ENCODE measurements at places on chromosomes 11 and 22. TPM values are rescaled to one million over a fixed set of nuclear protein-coding genes. Genes with fewer than 3 reads are reported as not detected.
A peak's percentile ranks its signal among the peaks of the same experiment; 100 is the strongest.

DNA sequence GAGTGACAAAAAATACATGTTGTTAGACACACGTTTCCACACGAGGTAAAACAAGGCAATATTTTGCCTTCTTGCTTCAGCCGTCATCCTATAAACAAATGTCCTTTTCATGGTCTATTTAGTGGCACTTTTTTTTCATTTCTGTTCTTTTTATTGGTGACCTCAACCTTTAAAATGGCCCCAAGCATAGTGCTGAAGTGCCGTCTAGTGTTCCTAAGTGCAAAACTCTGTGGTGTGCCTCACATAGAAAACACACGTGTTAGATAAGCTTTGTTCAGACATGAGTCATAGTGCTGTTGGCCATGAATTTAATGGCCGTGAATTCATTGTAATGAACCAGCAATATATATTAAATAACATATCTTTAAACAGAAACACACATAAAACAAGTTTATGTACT is 15.6 kb downstream of the OVCH2 start:
- no peak for DNase-seq

Gene ACER3
- 15.0 TPM for total RNA-seq

DNA sequence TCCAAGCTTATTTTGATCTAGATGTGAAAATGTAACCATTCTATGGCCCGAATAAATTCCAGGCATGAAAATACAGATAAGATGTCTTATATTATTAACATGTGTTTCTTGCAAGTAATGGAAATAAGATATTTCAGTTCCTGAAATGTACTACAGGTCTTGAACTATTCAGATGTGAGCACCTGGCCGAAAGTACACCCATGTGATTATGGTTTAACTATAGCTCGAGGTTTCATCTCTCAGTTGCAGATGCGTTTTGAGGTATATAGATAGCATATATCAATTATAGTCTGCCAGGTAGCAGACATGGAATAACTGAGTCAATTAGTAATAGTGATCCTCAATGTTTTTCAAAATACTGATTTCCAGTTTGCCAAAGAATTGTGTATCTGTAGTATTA is 68.3 kb downstream of the DDIAS start:
- DNase-seq: no peak

GRCh38 chr11:119692540-119692820 is 36.5 kb downstream of the NECTIN1 start:
- no peak for DNase-seq

GRCh38 chr11:35664977-35665441 is 2.4 kb downstream of the TRIM44 start:
- no peak for DNase-seq

GRCh38 chr22:42768385-42769035 is 47.8 kb upstream of the A4GALT start:
- DNase-seq: no peak

- no peak for DNase-seq
Measured at GRCh38 chr22:49768077-49768910, 59.4 kb downstream of the BRD1 start.

Gene APOA5
- total RNA-seq: 0.23 TPM

DNA sequence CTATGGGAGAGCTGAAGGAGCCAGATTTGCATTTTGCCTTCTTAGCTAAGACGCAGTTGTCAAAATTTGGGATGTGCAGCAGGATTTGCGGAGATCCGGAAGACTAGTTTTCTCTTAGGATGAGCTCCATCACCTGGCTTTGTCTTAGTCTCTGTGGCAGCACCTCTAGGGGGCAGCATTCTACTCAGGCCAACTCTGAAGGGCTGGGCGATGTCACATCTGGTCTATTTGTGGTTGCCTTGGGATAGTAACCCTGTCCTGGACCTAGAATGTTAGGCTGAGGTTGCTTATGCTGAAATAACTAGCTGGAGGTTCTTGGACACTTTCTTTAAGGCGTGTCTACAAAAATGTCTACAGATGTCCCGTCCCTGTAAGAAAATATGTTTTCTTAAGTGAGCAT is 116.2 kb downstream of the FAT3 start:
- peak; percentile 21 for DNase-seq
